Uterine smooth muscle cell (primary cell): ENCODE measurements at places on chromosomes 7 and 10. TPM values are rescaled to one million over a fixed set of nuclear protein-coding genes. Genes with fewer than 3 reads are reported as not detected.

The EVX1 gene
- total RNA-seq: under 0.01 TPM in 1 of 2 replicates, not detected in the other

The SPDYE2 gene
- not detected in 2 replicates for total RNA-seq

The OR13A1 gene
- total RNA-seq: not detected in 2 replicates

The TRIM50 gene
- total RNA-seq: not detected in 2 replicates

The ACTL6B gene
- not detected in 2 replicates for total RNA-seq

The PSTK gene
- total RNA-seq: 3.2 and 4.0 TPM in 2 replicates

The EBLN1 gene
- total RNA-seq: not detected in 2 replicates

The NUDT13 gene
- 1.6 and 1.8 TPM in 2 replicates for total RNA-seq

The GHRHR gene
- not detected in 2 replicates for total RNA-seq

The PDE1C gene
- total RNA-seq: 0.12 and 0.33 TPM in 2 replicates

The CYP51A1 gene
- 320 and 516 TPM in 2 replicates for total RNA-seq

The AUTS2 gene
- total RNA-seq: 5.1 and 9.9 TPM in 2 replicates

The MRPS33 gene
- total RNA-seq: 24.2 and 29.8 TPM in 2 replicates
